Amygdala (tissue), 56 donors: ENCODE measurements at places on chromosomes 5 and 9.

GRCh38 chr9:75997206-75997605 lies 106.7 kb downstream of the PCSK5 start:
- no peak for DNase-seq

DNA sequence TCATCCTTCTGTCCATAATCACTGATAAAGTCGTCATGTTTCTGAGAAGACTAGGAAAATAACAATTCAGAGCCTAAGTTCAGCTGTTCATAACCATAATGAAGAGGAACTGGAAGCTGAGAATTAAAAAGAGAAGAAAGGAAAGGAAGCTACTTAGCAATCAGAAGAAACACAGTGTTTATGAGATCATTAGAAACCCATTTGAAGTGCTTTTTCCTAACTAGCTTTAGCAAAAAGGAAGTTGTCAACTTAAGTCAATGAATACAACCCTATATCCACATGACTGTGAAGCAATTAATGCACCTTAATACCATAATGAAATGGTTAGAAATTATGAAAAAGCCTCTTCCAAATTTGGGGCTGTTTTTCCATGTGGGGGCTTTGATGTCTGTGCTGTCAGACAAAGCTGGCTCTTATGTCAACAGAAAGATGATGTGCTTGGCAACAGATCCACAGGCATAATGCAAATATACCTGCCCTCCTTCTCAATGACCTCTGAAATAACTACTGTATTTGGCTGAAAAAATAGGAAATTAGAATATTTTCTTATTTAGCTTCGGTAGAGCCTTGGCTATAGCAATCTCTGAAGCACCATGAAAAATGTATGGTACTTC lies 463.5 kb downstream of the RASEF start:
- no peak for DNase-seq

- no peak for DNase-seq
Observed at GRCh38 chr5:175479125-175479881, 943 bp downstream of the SFXN1 start.

DNA sequence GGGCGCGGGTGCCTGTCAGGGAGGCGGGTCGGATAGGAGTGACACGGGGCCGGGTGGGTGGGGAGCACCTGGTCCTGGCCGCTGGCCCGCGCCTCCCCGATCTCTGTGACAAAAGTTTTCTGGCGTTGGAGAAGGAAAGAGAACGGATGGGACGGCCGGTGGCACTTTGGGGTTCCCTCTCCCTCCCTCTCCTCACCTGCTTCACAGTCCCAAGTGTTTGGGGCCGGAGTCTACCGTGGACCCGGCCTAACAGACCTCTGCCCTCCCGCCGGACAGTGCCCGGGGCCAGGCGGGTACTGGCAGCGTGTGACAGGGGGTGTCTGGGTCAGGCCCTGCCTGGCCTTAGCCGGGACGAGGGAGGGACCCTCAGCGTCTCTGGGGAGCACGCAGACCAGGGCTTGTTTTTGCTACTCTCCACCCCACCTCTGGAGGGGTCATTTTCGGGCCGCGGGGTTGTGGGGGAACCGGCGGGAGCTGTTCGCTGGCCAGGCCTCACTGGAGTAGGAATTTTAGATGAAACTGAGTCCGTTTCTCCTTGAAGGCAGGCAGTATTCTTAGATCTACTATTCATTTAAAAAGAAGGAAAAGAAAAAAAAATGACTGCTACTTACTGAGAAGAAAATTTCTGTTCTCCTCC lies 1.7 kb downstream of the PRDM6 start:
- DNase-seq = no peak

- no peak for DNase-seq
Observed at GRCh38 chr5:72837524-72838096, 21.1 kb downstream of the TNPO1 start.

DNA sequence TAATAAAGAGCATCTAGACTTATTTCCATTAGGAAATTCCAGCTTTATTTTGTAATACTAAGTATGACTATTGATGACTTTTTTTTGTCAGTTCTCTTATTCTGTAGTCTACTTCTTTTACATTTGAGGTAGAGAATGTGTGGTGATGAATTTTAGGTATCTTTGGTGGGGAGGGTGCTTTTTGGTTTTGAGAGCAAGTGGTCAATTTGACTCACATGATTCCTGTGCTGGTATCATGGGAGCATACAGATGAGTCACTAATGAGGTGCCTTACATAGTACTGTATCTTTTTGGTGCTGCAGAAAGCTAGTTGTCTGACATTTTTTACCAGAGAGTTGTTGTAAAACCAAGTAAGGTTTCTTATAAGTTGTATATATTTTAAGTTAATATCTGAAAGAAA lies 35.3 kb downstream of the ERBIN start:
- DNase-seq = no peak

- no peak for DNase-seq
Observed at GRCh38 chr9:103991698-103992097, 102.4 kb upstream of the SMC2 start.

GRCh38 chr5:92283521-92283920 lies 900.4 kb upstream of the ARRDC3 start:
- DNase-seq = no peak

DNA sequence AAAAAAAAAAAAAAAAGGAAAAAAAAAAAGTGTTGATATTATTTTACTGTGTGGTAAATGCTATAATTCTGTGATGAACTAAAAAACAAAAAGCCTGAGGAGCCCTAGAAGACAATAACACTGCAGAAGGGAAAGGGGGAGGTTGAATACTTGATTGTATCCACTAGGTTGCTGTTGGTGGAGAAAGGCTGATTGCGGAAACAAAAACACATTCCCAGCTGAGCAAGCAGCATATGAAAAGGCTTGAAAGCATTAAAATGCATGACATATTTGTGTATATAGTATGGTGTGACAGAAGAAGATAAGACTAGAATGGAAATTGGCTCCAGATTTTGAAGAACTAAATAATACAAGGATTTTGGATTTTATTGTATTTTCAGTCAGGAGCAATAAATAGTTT lies 8.9 kb downstream of the RABGAP1 start:
- no peak for DNase-seq

DNA sequence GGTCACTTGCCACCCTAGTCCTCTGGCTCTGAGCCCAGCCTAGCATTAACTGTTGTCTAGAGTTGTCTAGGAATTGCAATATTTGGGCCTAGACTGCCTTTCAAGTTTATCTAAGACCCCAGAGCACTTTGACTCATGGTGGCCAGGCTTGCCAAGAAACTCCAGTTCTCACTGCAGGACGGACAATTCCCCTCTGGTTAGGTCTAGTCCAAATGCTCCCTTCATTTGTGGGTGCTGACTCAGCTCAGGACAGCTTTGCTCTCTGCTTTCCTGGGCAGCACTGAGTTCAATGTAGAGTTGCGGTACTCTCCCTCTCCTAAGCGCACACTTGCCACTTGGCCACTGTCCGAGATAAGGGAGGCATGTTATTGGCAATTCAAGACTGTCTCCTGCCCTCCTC lies 619.4 kb downstream of the TLE1 start:
- no peak for DNase-seq

- no peak for DNase-seq
Observed at GRCh38 chr9:72205513-72205912, 56.3 kb downstream of the GDA start.

- no peak for DNase-seq
Observed at GRCh38 chr5:107418071-107418470, 252.7 kb downstream of the EFNA5 start.

DNA sequence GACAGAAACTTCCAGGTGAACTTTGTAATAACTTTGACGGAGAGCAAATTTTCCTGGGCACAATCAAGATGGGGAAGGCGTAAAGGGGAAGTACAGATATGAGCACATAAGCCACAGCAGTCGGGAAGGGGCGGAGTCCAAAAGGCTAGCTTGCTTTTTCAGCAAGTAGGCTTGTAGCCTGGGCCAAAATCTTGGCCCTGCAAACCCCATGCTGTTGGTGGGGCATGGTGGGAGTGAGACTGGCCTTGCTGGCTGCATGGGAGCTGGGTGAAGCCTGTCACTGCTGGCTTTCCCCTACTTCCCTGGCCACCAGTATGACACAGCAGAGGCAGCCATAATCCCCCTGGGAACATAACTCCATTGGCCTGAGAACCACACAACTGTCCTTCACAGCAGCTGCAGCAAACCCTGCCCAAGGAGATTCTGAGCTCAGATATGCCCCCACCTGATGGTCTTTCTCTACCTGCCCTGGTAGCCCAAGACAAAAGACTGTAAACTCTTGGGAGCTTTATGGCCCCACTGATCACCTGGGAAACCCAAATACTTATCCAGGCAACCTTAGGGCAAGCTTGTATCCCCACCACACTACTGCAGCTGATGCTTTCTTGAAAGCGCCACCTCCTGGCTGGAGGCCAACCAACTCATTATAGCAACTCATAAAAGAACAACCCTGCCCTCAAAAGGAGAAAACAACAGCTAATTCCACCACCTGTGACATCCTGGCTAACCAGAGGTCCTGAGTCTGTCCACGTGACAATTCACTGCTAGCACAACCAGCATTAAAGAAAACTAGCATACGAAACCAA lies 24.0 kb downstream of the DCTN4 start:
- peak; percentile 14 for DNase-seq

- DNase-seq = no peak
Observed at GRCh38 chr9:14312719-14313377, 1.1 kb downstream of the NFIB start.

DNA sequence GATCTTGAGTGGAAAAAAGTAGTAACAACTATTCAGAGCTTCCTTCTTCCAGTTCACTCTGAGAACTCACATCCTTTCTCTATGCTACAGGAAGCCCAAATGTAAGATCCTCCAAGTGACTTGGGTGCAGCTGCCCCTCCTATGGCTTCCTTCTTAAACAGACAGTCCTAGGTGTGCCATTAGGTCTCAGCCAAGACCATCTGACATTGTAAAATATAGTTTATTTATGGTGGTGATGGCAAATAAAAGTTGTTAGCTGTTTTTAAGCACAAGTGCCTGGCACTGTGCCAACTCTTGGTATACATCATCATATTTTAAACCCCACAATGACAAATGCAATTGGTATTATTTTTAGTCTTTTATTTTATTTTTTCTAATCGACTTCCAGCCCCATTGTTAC lies 58.1 kb downstream of the TMEM252 start:
- no peak for DNase-seq

- no peak for DNase-seq
Observed at GRCh38 chr5:21823588-21823987, 1029.6 kb downstream of the CDH12 start.

DNA sequence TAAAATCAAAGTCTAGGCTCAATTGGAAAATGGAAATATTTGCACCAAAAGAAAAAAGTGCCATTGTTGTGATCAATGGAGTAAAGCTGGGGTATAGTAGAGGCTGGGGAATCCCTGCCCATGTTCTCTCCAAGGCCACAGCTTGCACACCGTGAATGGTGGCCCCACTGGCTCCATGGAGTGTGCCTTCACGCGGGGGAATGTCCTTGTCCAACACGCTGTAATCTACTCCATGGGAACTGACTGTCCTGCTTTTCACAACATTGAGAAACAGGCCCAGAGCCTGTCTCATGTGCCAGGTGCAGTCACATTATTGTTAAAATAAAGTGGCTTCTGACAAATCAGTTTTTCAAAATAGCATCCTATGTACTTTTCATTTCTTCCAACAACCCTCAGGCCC lies 33.1 kb upstream of the ITGA2 start:
- DNase-seq = no peak

DNA sequence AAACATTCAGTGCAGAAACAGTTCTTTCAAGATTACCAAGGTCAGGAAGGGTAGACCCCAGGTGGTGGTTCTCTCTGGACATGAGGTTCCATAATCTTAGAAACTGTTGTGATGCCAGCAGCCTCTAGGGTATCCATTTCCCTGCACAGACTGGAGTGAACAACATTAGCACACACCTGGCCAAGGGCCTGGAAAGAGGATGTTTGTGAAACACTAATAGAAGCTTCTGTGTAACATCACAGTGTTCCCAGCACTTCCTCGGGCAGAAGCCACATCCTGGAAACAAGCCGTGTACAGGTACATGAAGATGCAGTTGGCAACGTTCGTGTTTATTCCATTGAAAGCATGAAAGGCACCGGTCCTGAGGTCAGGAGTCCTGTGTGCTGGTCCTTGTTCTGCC lies 598.2 kb upstream of the KLF4 start:
- no peak for DNase-seq

DNA sequence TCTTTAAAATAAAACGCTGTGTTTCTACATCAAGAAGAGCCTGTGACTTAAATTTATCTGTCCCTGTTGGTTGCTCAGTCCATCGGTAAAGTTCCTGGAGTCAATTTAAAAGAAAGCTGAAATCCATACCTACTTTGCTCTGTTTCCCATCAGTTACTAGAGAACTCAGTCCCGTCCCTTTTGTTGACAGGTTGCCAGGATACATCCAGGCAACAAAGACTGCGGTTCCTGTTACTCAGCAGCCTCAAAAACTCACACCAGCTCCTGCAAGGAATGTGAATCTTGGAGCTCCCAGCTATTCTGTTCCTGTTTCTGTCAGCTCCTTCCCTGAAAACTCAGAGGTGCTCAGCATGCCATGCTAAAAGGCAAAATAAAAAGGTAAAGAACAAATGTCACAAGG lies at the start of gene ZNF474:
ZNF474 (plus strand) TSS at position 241 of the 400 bp plus-strand sequence. CDS start 22,445 bp downstream, outside the sequence.
- no peak for DNase-seq

GRCh38 chr5:43967165-43967564 lies 364.2 kb downstream of the NNT start:
- no peak for DNase-seq

DNA sequence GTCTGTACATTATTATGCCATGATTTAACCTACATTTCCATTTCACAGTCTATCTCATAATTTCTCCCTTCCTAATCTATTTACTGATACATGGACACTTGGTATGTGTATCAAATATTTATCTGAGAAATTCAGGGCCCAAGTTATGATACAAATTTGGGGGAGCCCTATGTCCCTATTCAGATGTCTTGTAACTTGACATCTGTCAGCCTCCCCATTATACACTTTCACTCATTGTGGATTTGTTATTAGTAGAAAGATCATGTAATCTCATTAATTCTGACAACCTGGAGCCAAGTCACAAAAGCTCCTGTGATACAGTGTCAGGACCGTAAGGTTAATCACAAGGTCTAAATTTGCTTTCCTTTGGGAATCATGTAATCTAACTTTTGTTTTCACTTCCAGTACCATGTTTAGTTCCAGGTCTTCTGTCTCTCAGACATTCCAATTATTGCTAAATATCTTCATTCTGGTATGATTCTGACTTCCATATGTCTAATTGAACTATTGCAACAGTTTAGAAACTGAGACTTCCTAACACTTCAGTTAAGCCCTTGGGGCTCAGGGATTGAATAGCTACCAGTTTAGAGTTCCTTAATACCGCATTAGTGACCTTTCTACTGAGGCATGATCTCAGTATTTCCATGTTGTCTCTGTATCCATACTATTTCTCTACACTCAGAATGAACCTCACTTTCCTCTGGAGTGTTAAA lies 182.9 kb upstream of the NUDT12 start:
- DNase-seq = no peak

DNA sequence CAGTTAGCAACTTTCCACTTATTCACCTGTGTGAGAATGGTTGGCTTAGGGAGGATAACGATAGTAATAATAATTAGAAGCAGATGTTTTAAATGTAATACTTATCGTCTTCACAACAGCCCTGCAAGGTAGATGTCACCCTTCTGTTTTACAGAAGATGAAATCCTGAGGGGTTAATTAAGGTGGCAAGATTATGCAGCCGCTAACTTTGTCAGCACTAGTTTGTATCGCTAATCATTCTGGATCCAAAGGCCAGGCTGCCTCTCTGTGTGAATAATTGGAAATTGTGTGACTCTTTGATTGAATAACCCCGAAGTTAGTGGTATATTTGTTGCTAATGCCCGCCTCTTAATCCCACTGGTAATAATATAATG lies 635 bp downstream of the IFT74 start:
- DNase-seq = no peak

- DNase-seq = peak; percentile 53
Observed at GRCh38 chr5:31692561-31693221, 53.8 kb downstream of the PDZD2 start.
